Retinal pigment epithelial cell (primary cell): ENCODE measurements at places on chromosomes 7 and 10.

DNA sequence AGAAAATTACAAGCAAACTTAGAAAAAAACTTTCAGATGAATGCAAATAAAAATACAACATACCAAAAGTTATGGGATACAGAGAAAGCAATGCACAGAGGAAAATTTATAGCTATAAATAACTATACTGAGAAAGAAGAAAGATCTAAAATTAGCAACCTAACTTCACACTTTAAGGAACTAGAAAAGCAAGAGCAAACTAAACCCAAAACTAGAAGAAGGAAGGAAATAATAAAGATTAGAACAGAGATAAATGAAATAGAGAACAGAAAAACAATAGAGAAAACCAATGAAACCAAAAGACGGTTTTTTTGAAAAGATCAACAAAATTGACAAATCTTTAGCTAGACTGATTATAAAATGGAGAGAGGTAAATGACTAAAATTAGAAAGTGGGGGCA, 9.6 kb upstream of the STRA8 start:
- DNase-seq, result no peak

DNA sequence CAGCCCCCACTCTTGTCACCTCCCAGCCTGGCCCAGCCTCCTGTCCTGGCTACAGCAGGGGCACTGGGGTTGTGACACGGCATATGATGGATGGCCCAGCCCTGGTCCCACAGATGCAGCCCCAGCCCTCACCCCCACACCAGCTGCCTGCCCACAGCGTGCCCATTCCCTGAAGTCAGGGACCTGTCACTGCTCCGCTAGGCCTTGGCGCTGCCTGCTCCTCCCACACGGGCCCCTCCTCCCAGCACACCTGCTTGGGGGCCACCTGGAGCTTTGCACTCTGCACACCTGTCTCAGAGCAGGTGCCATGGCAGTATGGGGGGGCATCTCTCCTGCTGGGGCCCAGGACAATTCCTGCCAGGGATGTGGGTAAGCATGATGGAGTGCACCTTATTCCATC, 3.5 kb downstream of the GCK start:
- DNase-seq, result no peak

GRCh38 chr10:87579563-87579962, 74.9 kb downstream of the MINPP1 start:
- no peak for DNase-seq

DNA sequence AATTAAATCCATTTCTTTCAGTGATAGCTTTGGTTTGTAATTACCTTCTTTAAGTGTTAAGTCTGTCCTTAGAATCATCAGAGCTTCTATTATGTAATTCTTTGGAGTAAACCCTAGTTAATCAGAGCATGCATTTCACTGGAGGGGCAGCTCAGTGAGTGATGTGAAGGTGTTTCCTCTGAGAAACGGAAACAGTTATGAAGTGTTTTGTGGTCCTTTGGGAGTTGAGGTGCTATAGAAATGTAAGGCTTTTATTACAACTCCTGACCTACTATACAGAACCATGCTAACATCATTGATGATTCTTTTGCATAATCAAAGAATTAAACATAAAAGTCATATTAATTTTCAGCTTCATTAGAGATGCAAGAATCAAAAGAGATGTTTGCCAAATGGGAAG, 141.5 kb downstream of the EXOC4 start:
- no peak for DNase-seq

GRCh38 chr7:100745184-100745583, 11.8 kb downstream of the ZAN start:
- DNase-seq, result no peak

DNA sequence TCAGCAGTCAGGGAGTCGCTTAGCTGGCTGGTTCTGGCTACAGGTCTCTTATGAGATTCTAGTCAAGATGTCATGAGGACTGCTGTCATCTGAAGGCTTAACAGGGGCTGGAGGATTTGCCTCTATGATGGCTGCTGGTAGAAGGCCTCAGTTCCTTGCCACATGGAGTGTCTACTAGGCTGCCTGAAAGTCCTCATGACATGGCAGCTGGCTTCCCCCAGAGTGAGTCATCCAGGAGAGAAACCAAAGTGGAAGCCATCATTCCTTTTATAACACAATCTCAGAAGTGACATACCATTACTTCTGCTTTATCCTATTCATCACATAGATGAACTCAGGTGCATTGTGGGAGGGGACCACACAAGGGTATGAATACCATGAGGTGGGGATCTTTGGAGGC, 75.1 kb downstream of the EXOC6 start:
- no peak for DNase-seq
